ENCODE measurements at places on chromosomes 5 and 9. TPM values are rescaled to one million over a fixed set of nuclear protein-coding genes. Genes with fewer than 3 reads are reported as not detected.

GRCh38 chr9:36903541-36904435 lies 130.3 kb downstream of the PAX5 start:
- peak; percentile 76 for DNase-seq
- no peak overlapping the region for H3K4me3 ChIP-seq
- peaks cover 55% of the 10 kb centered on the region for H3K27me3 ChIP-seq
- no peak overlapping the region for H3K27ac ChIP-seq
- H3K36me3 ChIP-seq, result no peaks in the 10 kb centered on the region

- H3K27me3 ChIP-seq, result no peaks in the 10 kb centered on the region
- H3K4me1 ChIP-seq, result peaks cover 3% of the 10 kb centered on the region
- no peaks in the 10 kb centered on the region for H3K36me3 ChIP-seq
- H3K27ac ChIP-seq, result no peak overlapping the region
- no peak overlapping the region for H3K4me3 ChIP-seq
Observed at GRCh38 chr9:699396-699795, 142.1 kb upstream of the DMRT1 start.

- H3K36me3 ChIP-seq, result no peaks in the 10 kb centered on the region
- H3K27me3 ChIP-seq, result peaks cover 2% of the 10 kb centered on the region
- H3K4me1 ChIP-seq, result no peaks in the 10 kb centered on the region
- H3K27ac ChIP-seq, result no peak overlapping the region
Observed at GRCh38 chr5:167726642-167727041, 564.8 kb upstream of the WWC1 start.

Gene ACOT12
- not detected for total RNA-seq

- DNase-seq, result no peak
- H3K36me3 ChIP-seq, result peaks cover 14% of the 10 kb centered on the region
- H3K27ac ChIP-seq, result no peak overlapping the region
- H3K27me3 ChIP-seq, result no peaks in the 10 kb centered on the region
- H3K4me1 ChIP-seq, result peaks cover 3% of the 10 kb centered on the region
Observed at GRCh38 chr9:37446401-37446800, 18.8 kb downstream of the ZBTB5 start.

GRCh38 chr9:121688681-121689080 lies 37.2 kb downstream of the DAB2IP start:
- no peaks in the 10 kb centered on the region for H3K36me3 ChIP-seq
- peaks cover 3% of the 10 kb centered on the region for H3K27me3 ChIP-seq
- H3K4me3 ChIP-seq, result no peak overlapping the region
- no peaks in the 10 kb centered on the region for H3K4me1 ChIP-seq

GRCh38 chr9:12972608-12973589 lies 198.1 kb downstream of the LURAP1L start:
- no peaks in the 10 kb centered on the region for H3K4me1 ChIP-seq
- no peaks in the 10 kb centered on the region for H3K27me3 ChIP-seq
- DNase-seq, result no peak
- H3K36me3 ChIP-seq, result no peaks in the 10 kb centered on the region

DNA sequence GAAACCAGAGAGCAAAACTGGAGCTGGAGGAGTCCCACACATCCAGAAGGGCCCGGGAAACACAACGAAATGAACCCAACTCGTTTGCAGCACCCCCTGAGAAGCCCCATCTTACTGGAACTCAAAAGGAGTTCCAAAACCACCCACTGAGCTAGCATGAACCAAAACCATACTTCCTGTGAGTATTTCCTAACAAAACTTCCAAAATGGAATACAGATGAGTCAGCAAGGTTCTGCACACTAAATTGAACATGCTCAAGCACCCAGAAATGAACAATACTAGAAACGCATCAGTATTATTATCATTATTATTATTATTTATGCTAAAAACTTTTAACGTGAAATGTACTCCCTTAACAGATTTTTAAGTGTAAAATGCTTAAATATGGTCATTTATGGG lies 8.0 kb upstream of the SPOCK1 start:
- H3K27me3 ChIP-seq, result no peaks in the 10 kb centered on the region
- H3K4me1 ChIP-seq, result no peaks in the 10 kb centered on the region
- no peaks in the 10 kb centered on the region for H3K36me3 ChIP-seq
- H3K4me3 ChIP-seq, result no peak overlapping the region
- DNase-seq, result no peak
- H3K27ac ChIP-seq, result no peak overlapping the region

DNA sequence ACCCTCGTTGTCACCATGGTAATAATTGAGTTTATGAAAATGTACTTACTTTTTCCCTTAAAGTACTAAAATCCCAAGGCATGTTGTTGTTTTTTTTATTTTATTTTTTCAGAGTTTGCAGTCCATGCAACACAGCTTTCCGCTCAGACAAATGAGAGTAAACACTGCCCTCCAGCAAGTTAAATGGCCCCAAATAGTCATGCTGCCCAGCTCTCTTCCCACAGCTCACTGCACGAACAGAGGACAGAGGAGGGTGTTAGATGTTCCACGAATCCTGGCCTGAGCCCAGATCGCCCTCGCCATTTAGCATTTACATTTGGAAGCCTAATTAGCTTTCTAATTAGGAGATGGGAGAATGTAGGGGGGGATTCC lies 1.9 kb downstream of the NIM1K start:
- no peak for DNase-seq
- peak overlapping the region; percentile 73 for H3K4me3 ChIP-seq
- H3K27me3 ChIP-seq, result peaks cover 26% of the 10 kb centered on the region
- H3K27ac ChIP-seq, result no peak overlapping the region
- H3K36me3 ChIP-seq, result peaks cover 2% of the 10 kb centered on the region
- H3K4me1 ChIP-seq, result peaks cover 29% of the 10 kb centered on the region

- no peaks in the 10 kb centered on the region for H3K36me3 ChIP-seq
- no peaks in the 10 kb centered on the region for H3K4me1 ChIP-seq
- H3K27me3 ChIP-seq, result no peaks in the 10 kb centered on the region
- no peak overlapping the region for H3K27ac ChIP-seq
- DNase-seq, result no peak
Observed at GRCh38 chr5:21831145-21831787, 1021.9 kb downstream of the CDH12 start.

- no peaks in the 10 kb centered on the region for H3K4me1 ChIP-seq
- H3K27ac ChIP-seq, result no peak overlapping the region
- H3K4me3 ChIP-seq, result no peak overlapping the region
Observed at GRCh38 chr9:85897848-85898247, 43.1 kb upstream of the NAA35 start.

GRCh38 chr9:91282292-91282691 lies 79.4 kb downstream of the AUH start:
- peaks cover 13% of the 10 kb centered on the region for H3K4me1 ChIP-seq
- no peak overlapping the region for H3K4me3 ChIP-seq
- no peak for DNase-seq
- no peaks in the 10 kb centered on the region for H3K27me3 ChIP-seq

DNA sequence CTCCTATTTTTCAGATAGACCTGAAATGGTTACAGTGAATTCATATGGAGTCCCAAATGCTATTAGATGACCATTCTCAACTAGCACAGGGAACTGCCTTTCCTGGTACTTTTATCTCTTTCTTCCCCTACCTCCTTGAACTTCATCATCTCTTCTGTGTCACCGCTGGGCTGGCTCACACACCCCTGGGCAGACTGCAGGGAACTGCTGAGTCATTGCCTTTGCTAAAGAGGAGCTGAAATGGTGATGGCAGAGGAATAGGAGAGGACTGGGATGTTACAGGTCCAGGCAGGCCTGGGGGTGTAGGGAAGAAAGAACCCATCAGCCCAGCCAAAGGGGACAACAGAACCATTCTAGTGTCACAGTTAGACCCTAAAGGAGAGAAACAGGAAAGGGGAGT lies 322.3 kb downstream of the ASTN2 start:
- H3K36me3 ChIP-seq, result no peaks in the 10 kb centered on the region
- no peak overlapping the region for H3K27ac ChIP-seq
- no peaks in the 10 kb centered on the region for H3K27me3 ChIP-seq

DNA sequence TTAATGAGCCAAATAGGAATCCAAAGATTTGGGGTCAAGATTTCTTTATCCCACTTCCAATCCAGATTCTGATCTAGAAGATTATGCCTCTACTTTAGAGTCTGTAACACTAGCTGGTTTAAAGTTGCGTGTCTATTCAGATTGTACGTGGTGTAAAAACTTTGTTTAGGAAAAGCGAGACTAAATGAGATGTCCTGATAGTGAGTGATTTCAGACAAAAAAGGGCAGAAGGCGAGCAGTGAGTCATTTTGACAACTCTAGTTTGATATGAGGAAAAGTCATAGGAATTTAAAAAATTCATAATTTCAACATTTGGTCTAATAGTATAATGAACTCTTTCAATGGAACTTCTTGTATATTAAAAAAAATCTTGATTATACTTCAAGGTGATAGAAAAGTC lies 119.6 kb upstream of the KLF9 start:
- H3K27ac ChIP-seq, result no peak overlapping the region
- H3K36me3 ChIP-seq, result no peaks in the 10 kb centered on the region
- no peak for DNase-seq
- peaks cover 4% of the 10 kb centered on the region for H3K4me1 ChIP-seq

Gene ADGRD2
- not detected for total RNA-seq

DNA sequence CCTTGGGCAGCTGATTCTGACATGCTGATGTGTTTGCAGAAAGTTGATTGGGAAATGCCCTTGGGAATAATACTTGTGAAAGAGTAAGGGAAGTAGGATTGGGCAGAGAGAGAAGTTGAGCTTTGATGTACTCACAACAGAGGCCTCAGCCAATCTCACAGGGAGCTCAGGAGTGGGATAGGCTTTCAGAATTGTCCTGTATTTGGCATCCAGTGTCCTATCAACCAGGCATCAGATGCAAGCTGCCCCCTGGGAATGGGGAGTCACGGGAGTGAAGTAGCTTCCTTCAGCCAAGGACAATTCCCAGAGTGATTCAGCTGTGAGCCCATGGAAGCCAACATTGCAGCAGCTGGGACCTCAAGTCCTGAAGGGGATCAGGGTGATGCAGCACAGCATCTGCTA lies 39.6 kb downstream of the DMAC1 start:
- no peaks in the 10 kb centered on the region for H3K27me3 ChIP-seq
- H3K27ac ChIP-seq, result no peak overlapping the region
- no peak for DNase-seq
- H3K4me3 ChIP-seq, result no peak overlapping the region
- H3K36me3 ChIP-seq, result peaks cover 19% of the 10 kb centered on the region

GRCh38 chr5:4215143-4215542 lies 619.5 kb downstream of the IRX1 start:
- DNase-seq, result no peak
- no peaks in the 10 kb centered on the region for H3K4me1 ChIP-seq
- no peaks in the 10 kb centered on the region for H3K27me3 ChIP-seq
- no peak overlapping the region for H3K4me3 ChIP-seq
- H3K36me3 ChIP-seq, result no peaks in the 10 kb centered on the region

- DNase-seq, result no peak
- H3K4me1 ChIP-seq, result no peaks in the 10 kb centered on the region
- H3K27ac ChIP-seq, result no peak overlapping the region
- H3K36me3 ChIP-seq, result peaks cover 2% of the 10 kb centered on the region
- H3K4me3 ChIP-seq, result no peak overlapping the region
- H3K27me3 ChIP-seq, result no peaks in the 10 kb centered on the region
Observed at GRCh38 chr9:77765781-77766259, 117.7 kb upstream of the GNA14 start.

Gene TMEM171
- total RNA-seq, result not detected
